HFFc6 (cell line): ENCODE measurements at places on chromosomes 2 and 18. TPM values are rescaled to one million over a fixed set of nuclear protein-coding genes. Genes with fewer than 3 reads are reported as not detected.

DNA sequence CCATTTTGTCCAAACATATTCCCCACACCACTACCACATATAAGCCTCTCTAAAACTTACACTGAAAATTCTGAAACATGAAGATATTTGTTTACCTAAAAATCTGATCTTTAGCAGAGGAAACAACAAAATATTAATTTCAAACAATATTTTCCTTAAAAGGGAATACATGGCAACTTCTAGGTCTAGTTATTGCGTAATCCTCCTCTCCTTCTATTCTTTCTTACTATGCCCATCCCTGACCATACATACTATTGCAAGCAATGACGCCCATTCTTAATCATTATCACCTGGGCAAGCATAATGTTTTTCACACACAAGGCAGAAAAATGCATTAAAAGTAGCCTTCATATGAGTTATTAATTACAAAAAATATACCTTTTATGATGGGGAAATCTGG is 372.6 kb downstream of the ZEB2 start:
- no peak for DNase-seq

DNA sequence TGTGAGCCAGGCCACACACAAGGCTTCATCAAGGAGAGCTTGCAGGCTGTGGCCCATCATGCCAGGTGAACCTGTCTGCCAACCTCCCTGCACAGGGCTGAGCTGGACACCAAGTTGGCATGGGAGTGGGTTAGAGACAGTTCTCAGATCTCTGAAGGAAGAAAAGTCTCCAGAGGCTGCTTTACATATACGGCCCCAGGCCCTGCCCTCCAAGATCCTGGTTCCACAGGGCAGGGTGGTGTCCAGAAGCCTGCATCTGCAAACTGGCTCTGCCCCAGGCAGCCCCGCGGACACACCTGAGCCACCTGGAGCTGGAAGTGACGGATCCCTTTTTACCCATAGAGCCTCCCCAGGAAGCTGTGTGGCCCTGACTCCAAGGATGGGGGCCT is 24.2 kb upstream of the HES6 start:
- DNase-seq: no peak

DNA sequence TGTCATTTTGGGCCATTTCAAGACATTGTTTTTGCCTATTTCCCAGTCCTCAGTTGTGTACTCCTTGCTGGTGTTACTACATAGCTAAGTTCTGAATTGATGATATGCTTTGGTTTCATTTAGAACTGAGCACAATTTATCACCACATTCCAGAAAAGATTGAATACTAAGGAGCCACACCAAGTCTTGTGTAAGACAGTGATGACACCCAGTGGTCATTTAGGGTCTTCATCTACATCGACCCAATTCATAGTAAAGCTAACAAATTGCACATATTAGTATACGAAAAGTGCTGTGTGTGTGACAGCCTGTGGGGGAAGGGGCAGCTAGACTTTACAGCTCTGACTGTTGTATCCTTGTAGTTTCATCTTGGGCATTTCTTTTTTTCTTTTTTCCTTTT is 10.9 kb upstream of the DLX2 start:
- peak; percentile 49 for DNase-seq

DNA sequence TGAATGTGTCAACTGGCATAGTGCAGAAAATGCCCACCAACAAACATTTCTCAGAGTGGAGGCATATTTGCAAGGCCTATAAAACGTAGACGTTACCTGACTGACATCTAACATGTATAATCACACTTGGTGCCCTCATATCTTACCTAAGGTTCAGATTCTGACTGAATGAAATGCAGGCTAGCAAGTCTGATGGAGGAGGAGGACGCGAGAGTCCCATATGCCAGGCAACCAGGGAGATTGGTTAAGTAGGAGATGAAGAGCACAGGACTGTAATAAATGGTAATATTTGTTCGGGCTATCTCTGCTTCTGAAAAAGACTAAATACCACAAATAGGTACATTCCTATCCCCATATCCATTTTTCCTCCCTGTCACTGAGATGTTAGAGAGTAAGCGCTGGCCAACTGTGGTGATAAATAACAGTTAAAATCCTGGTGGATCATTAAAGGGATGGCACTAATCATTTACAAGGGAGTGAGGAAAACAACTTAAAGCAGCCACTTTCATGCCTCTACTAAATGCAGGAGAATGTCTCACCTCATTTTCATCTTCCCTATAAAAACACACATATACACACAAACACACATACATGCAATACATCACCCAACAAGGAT is 217.2 kb downstream of the TMEM163 start:
- no peak for DNase-seq

DNA sequence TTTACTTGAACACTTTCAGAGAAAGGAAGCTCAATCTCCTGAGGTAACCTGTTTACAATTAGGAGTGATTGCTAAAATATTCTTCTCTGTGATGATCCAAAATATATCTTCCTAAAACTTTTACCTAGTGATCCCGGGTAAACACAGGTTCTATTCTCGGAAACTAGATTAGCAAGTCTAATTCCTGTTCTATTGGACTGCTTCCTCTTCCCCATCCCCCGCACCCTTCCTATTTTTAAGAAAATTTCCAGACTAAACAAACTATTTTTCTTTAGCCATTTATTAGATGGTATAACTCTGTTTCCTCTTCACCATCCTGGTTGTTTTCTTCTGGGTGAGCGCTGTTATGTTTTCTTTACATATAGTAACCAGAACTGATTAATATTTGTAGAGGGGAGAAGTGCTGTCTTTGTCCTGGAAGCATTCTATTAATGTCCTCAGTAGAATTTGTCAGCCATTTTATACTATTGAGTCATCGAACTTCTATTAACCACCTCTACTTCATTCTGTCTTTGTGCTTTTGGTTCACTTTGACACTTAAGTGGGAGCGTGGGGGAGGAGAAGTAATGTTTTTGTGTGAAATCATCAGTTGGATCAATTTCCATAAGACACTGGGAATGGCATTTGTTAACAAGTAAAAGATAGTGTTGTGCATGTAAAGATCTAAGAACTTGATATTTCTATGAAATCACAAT is 31.8 kb downstream of the CREB1 start:
- DNase-seq: no peak

The ITGB6 gene
- total RNA-seq: 0.21 to 0.29 TPM in 2 of 3 replicates, not detected in the other

DNA sequence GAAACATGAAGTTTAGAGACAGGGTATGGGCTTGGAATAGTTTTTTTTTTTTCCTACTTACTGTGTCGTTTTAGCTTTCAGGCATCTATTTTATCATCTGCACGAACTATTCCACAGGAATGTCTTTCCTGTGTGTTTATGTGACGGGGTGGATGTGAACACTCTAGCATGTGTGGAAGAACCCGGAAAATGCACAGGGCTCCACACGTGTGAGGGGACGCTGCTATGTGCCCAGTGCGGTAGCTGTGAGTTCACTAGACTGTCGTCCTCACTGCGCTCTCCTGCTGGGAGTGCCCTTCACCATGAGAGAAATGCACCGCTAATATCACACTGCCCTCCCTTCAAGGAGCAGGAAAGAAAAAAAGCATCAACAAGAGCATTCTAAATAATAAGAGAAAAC is 250.8 kb upstream of the PXDN start:
- no peak for DNase-seq

GRCh38 chr2:187615364-187615763 is 61.1 kb upstream of the TFPI start:
- DNase-seq: no peak

DNA sequence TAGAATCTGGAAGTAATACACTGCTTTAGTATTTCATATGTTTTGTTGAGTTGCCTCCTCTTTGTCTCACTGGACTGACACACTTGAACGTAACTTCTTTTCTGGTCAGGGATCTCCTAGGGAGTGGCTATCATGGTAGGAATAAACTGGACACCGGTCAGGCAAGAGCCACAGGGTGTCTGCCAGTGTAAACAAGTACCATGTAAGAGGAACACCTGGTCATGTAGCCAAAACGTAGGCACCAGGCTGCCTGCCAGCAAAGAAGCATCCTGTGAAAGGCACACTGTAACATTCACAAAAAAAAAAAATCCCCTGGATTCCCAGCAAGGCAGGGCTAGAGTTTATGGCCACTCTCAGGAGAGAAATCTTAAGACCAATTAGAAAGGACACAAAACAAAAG is 372.8 kb upstream of the RND3 start:
- no peak for DNase-seq

GRCh38 chr2:109129356-109129920 is 433 bp downstream of the SH3RF3 start:
- no peak for DNase-seq

The ADRA2B gene
- total RNA-seq: not detected in 2 replicates

The SPIRE1 gene
- 27.6 to 31.1 TPM (median 27.8 TPM) in 3 replicates for total RNA-seq

The FNDC4 gene
- 2.9 to 5.5 TPM (median 3.3 TPM) in 3 replicates for total RNA-seq

The UGT1A10 gene
- total RNA-seq: not detected in 3 replicates

DNA sequence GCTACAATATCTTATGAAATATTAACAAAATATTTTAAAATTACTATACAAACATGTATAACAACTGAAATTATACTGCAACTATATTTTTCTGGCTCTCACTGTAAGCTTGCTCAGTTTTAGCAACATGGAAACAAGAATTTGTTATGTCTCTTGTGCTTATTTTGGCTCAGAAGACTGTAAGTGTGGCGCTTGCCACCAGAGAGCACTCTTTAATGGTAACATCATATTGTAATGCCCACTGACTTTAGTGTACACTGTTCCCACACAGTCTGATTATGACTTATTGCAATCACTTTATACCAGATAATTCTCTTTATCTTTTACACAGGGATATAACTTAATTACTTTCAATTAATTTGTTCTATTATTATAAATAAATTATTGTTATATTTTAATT is 1500.6 kb upstream of the TMEFF2 start:
- DNase-seq: no peak

The CDH19 gene
- not detected in 3 replicates for total RNA-seq

DNA sequence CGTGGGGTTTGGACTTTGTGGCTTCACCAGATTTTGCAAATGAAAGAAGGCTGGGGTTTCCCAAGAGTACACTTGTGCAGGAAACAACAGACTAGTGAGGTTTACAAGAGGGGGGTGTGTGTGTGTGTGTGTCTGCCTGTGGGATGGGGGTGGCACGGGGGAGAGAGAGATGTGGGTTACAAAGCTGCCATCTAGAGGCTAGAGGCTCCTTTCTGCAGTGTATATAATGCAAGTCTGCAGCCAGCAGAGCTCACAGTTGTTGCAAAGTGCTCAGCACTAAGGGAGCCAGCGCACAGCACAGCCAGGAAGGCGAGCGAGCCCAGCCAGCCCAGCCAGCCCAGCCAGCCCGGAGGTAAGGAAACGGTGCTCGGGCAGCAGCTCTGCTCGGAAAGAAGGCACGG is at the start of gene ACKR3:
Gene ACKR3 (plus strand): TSS at position 253 of the 401 bp plus-strand sequence. CDS start 10,641 bp downstream, outside the sequence.
- peak; percentile 42 for DNase-seq

- no peak for DNase-seq
These were observed 11.2 kb downstream of the TMEM127 start for GRCh38 chr2:96254571-96254970.

DNA sequence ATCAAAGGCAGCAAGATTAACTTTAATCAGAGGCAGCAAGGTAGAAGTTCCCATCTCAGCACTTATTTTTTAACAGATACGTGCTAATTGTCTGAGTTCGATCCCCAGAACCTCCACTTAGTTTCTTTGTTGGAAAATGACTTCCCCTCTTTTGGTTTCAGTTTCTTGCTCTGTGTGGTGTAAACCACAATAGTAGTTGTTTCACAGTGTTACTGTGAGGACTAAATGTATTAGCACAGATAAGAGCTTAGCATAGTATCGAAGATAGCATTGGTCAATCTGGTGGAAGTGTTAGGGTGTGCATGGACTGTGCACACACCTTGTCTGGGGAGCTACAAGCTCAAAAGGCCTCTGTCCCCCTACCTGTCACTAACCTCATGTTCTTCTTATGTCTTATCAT is 988.3 kb upstream of the GYPC start:
- DNase-seq: no peak

DNA sequence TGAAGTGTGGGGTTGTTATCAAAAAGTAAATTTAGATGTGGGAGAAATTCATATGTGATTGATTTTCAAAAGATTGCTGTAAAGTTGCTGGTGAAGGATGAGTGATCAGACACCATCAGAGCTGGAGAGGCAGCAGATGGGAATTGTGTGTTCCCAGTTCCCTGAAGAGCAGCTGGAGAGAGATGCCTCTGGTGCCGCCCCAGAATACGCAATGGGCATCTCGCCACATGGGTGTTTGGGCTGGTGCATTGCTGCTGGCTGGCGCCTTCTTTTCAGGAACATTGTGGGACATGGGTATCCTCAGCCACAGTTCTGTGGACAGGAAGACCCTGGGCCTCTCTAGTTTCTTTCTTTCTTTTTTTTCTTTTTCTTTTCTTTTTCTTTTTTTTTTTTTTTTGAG is 11.9 kb downstream of the ATG4B start:
- DNase-seq: no peak

DNA sequence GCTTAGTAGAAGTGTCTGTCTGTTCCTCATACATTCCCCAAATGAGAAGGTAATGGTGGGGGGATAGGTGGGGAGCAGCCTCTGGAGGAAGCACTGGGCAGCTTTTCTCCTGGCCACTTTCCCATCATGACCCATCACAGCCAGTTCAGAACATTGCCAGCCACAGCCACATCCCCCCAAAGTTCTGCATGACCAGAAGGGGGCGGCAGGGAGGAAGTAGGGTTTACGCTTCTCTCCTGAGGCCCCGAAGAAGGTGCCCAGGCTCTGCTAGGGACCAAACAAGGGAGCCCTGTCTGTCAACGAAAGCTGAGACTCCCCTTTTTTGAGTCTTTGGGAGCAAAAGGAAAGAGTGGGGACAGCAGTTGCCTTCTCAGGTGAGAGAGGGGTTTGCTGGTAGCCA is 7.7 kb downstream of the IGFBP5 start:
- no peak for DNase-seq

GRCh38 chr2:35172687-35173086 is 1182.9 kb upstream of the CRIM1 start:
- DNase-seq: no peak

DNA sequence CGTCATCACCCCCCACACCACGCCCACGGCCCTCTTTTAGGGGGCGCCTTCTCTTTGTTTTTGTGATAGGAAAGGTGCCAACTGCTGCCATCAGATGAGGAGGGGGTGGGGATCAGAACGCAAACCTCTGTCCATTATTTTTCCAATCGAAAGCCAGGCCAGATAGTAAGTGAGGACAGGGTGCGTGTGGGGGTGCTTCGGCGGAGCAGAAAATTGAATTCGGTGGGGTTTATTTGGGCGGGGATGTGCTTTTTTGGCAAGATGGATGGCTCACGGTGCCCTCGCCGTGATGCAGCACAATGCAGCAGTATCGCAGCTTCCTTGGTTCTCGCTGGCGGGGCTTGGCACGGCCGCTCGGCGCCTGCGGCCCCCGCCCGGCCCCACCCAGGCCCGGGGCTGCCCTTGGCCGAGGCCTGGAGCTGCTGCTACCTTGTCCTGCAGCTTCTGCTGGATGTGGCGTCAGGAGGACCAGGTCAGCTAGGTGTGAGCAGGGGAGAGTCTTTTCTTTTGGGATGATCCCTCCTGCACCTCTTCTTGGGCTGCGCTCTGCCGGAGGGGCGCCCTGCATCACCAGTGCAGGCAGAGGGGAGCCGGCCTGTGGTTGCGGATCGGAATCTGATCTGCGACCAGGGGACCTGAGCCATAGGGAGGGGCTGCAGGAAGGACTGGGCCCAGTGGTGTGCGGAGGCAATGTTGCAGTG is 1.3 kb downstream of the SPTBN1 start:
- no peak for DNase-seq

GRCh38 chr2:195985741-195986140 is 82.9 kb downstream of the DNAH7 start:
- DNase-seq: no peak
